ENCODE measurements at places on chromosomes 2 and 18.
A peak's percentile ranks its signal among the peaks of the same experiment; 100 is the strongest.

GRCh38 chr2:156435396-156435717, 822 bp upstream of the GPD2 start:
- DNase-seq = no peak

DNA sequence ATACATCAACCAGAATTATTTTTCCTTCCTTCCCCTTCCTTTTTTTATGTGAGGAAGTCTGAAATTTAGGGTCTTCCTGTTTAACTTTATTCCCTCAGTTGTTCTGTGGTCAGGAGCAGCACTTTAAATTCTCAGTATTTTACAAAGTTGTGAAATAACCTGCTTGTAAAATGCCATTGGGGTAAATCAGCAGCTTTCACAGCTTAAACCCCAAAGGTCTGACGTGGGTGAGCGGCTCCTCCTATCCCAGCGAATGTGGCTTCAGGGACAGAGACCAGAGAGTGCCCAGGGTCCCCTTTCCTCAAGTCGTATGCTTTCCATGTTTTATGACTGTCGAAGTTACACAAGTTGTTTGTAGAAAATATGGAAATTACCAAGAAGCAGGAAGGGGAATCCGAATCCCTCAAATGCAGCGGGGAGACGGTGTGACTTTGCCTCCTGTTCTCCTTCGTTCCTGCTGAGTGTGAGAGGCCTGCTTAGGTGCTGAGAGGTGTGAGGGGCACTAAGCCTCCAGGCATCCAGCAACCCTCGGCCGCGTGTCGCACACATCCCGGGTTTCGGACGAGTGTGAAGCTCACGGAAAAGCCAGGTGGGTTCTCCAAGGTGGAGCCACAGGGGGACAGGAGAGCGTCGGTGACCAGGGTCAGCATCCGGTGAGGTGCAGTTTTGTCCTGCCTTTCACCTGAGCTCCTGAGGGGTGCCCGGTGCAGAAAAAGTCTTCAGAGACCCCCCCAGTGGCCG, 10.8 kb upstream of the KCNG2 start:
- no peak for DNase-seq

DNA sequence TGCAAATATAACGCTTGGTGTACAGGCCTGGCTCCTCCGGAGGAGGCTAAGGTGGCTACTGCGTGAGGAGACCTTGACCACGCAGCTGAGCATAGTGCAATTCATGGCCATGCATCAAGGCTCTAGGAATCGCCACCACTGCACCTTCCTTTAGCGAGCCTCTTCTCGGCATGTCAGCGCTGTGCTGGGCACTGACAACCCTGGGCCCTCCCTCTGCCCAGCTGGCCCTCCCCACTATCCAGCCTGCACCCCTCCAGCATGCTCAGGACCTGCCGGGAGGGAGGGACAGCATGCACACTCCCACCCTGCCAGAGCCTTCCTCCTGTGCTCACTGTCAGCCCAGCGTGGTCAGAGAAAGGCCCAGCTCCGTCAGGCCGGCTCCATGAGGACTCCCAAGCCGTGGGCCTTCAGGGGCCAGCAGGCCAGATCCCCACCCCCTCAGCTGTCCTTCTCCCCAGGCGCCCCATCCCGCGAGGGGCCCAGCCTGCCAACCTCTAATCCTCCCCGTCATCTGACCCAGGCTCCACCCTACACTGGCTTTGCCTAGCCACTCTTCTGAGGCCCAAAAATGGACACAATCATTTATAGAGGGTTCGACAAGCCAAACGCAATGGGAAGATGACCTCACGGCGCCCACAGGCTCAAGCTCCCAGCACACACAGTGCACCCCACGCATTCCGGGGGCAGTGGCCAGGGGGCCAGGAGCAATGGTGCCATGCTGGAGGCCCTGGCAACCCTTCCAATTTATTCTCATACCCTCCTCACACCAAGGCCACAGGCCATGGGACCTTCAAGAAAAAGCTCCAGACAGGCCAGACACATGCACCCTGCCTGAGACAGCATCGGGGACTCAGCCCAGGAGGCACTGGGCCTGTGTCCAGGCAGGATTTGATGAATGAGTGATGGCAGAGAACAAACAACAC, 3.5 kb downstream of the BIN1 start:
- DNase-seq = no peak

GRCh38 chr2:129242269-129242668, 737.2 kb upstream of the RAB6C start:
- DNase-seq = no peak

DNA sequence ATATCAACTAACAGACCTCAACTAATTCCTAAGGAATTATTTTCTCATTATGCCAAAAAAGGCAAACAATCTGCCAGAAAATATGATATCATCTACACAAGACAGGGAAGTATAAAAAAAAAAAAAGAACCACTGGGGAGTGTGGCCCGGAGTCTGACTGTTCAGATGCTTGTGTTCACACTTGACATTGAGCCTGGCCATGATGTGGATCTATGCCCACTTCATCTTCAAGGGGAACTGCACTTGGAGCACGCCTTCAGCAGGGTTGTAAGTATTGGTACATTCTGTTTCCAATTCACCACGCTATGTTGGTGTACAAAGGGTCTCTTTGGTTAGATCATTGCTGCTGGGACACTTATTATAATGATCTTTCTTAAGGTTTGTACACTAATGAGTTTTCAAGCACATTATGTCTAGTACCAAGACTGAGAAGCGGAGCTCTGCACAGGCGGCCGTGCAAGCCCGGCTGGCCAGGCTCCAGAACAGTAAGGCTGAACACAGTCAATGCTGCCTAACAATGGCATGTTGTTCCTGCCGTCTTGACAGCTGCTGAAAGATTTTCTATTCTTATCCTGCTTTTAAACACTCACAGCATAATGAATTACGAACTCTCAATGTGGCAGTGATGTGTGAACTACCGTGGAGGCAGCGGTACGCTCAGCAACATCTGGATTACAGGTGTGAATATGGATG, 788.4 kb upstream of the SOX11 start:
- no peak for DNase-seq

DNA sequence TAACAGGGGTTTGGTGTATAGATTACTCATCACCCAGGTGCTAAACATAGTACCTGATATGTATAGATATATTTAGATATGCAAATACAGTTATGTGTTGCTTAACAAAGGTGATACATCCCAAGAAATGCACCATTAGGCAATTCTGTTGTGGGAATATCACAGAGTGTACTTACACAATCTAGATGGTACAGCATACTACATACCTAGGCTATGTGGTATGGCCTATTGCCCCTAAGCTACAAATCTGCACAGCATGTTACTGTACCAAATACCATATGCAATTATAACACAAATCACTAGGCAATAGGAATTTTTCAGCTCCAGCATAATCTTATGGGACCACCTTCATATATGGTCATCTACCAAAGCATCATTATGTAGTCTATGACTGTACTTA, 43.5 kb upstream of the NPAS2 start:
- no peak for DNase-seq

- no peak for DNase-seq
Observed at GRCh38 chr2:86021396-86022378, 84.0 kb downstream of the POLR1A start.

DNA sequence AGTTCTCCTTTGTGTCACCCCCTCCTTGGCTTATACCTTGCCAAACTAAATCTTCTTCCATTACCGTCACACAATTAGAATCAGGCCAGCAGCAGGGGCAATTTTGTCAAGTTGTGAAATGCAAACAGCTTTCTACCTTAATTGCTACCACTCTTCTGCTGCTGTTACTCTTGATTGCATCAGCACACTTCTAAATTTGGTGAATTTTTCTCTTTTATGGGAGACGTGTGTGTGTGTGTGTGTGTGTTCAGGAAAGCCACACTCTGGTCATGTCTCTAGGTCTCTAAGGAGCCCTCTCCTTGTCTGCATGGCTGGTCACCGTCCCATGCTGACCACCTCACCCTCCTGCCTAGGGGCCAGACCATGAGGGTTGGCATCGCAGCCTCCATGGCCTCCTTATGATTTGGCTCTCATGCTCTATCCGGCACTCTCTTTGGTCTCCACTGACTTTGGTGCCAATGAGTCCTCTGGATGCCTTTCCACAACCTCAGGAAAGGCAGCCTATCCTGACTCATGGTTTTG, 87.7 kb downstream of the GATA6 start:
- DNase-seq = no peak

GRCh38 chr2:145020694-145021093, 500.8 kb upstream of the ZEB2 start:
- no peak for DNase-seq

DNA sequence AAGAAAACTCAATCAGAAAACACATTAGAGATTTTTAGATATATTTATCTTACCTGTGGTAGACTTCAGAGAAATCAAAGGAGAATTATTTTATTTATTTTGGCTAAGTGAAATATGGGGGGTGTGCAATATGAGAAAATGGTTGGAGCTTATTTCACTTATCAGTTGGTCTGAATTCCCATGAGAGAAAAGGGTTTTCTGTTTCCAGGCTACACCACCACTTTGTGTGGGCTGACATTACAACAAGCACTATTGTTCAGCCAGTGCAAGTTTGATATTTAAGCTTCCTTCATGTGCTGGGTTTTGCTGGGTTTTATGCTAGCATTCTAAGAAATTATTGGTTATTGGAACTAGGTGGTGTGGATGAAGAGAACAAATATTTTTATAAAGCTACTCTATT, 33.5 kb downstream of the RMND5A start:
- DNase-seq = no peak

- DNase-seq = no peak
Observed at GRCh38 chr2:219769090-219769910, 141.9 kb downstream of the SLC4A3 start.

GRCh38 chr2:180519276-180519675, 461.1 kb upstream of the UBE2E3 start:
- no peak for DNase-seq

DNA sequence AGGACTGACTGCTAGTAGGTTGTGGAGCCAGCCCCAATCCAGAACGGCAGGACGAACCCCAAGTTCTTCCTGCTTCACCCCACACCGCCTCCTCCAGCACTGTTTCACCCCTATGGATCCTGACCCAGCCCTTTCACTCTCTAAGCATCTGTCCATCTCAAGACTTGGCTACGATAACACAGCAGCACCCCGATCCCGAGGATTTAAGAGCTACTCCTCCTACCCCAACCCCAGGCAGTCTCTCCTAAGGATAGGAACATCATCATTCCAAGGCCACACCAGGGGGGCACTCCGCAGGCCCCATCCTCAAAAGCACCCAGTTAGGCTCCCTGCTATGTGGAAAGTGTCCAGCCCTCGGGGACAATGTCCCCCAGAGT, 645 bp downstream of the KCTD18 start:
- no peak for DNase-seq

DNA sequence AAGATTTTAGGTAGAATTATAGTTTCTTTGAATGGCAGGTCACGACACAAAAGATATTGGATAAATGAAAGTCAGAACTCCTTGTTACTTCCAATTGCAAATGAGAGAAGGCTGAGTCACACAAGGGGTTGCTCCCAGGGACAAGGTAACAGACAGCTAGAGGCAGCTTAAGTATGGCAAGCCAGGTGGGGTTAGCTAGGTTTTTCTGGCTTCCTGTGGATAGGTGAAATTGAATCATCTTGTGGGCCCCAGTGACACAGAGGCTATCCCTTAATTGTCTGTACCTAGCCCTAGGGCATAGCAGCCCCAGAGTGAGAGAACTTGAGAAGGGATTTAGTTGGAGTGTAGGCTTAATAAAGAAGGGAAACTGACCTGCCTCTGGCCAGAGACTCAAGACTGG, 407.7 kb upstream of the SLC8A1 start:
- no peak for DNase-seq

DNA sequence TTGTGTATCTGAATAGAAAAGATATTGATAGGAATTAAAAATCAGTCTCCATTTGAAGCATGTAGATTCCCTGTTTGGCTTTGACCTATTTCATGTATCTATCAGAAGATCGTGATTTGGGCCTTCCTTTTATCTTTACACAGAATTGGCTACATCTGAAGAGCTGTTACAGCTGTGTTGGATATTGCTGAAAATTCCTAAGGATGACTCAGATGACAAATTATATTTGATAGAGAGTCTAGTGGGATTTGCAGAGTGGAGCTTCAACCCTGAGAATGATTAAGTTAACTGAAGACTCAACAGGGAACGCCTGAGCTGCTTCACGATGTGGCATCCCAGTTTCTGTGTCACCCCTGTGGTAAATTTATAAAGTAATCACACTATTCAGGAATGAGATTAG, 4.9 kb upstream of the COL3A1 start:
- no peak for DNase-seq

GRCh38 chr2:197052356-197052755, 125.8 kb upstream of the PGAP1 start:
- DNase-seq = no peak

- peak; percentile 34 for DNase-seq
Observed at GRCh38 chr2:68925295-68925896, 27.3 kb downstream of the GKN2 start.

DNA sequence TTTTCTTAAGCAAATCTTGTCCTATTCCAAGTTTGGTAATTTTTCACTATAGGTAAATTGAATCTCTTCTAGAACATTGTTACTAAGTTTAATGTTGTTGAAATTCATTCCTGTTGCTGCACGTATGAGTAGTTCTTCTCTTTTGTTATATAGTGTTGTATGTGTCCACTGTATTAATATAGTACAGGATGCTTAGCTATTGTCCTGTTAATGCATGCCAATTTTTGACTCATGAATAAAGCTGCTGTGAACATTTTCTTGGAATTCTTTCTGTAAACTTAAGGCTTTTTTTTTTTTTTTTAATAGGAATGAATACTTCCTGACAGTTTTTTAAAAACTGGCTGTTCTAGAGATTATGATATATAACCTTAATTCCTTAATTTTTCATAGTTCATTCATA, 326.9 kb downstream of the SLC4A3 start:
- DNase-seq = no peak

GRCh38 chr2:199940373-199940772, 14.9 kb downstream of the TYW5 start:
- no peak for DNase-seq

GRCh38 chr18:77206676-77207374, 42.8 kb upstream of the GALR1 start:
- DNase-seq = no peak

DNA sequence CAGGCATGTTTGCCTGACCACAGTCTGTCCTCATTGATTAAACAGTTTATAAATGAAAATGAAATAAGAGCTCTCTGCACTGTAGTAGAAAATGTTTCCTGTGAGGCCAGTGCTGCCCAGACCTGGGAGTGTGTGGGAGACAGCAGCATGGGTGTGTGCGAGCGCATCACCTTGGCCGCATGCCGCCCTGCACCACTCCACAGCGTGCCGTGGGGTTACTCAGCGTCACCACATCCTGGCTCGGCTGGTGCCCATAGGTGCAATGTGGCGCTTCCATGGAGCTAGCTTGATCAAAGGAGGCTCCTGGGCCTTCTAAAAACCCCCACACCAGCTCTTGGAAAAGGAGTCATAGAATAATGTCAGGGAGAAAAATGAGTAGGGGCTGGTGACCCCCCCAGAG, 76.0 kb upstream of the EPC2 start:
- no peak for DNase-seq

DNA sequence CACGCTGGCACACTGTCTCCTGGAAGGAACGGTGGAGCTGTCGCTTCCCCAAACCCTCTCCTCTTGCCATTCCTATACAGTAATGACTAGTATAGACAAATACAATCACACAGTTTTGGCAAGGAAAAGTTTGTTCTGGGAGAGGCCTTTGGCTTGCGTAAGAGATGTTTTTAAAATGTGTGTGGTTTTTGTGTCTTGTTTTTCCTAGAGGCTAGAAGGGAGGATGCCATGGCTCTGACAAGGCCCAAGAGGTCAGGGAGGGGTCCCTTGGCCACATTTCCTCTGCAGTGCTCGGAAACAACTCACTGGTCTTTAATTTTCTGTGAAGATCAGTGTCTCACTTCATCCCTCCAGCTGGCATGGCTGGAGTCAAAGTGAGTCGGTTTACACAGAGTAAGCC, 195.9 kb downstream of the SH3RF3 start:
- no peak for DNase-seq

All from NCI-H1048 (cell line).